NCI-H510A (cell line): ENCODE measurements at places on chromosomes 12 and 14.

GRCh38 chr12:63955831-63956666 is 111.5 kb downstream of the SRGAP1 start:
- DNase-seq, result no peak

GRCh38 chr14:59464486-59465315 is 479 bp downstream of the GPR135 start:
- peak; percentile 43 for DNase-seq

- DNase-seq, result no peak
Measured at GRCh38 chr12:94184995-94185719, 36.8 kb downstream of the PLXNC1 start.

- no peak for DNase-seq
Measured at GRCh38 chr12:11870041-11870451, 200.7 kb upstream of the BCL2L14 start.

- DNase-seq, result no peak
Measured at GRCh38 chr12:59587710-59588109, 8.1 kb upstream of the SLC16A7 start.

GRCh38 chr12:6786416-6787094 is 2.8 kb upstream of the CD4 start:
- no peak for DNase-seq

- DNase-seq, result no peak
Measured at GRCh38 chr12:127284870-127285431, 982.0 kb upstream of the TMEM132C start.

GRCh38 chr12:129551441-129551840 is 352.4 kb downstream of the TMEM132D start:
- DNase-seq, result no peak
